ENCODE measurements at places on chromosomes 1 and 21.
A peak's percentile ranks its signal among the peaks of the same experiment; 100 is the strongest.

GRCh38 chr1:206116191-206116872 lies 856 bp downstream of the AVPR1B start:
- no peak for DNase-seq

- peak; percentile 45 for DNase-seq
Measured at GRCh38 chr1:9181176-9181906, 52.4 kb upstream of the GPR157 start.

DNA sequence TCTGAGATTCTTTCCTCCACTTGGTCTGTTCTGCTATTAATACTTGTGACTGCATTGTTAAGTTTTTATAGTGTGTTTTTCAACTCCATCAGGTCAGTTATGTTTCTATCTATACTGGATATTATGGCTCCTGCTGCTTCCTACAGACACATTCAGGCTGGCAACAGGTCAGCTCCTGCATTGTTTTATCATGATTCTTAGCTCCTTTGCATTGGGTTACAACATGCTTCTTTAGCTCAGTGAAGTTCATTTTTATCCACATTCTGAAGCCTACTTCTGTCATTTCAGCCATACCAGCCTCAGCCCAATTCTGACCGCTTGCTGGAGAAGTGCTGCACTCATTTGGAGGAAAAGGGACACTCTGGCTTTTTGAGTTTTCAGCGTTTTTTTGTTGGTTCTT lies 37.3 kb upstream of the F3 start:
- DNase-seq, result no peak

- no peak for DNase-seq
Measured at GRCh38 chr1:24931468-24932231, 1.6 kb upstream of the RUNX3 start.

GRCh38 chr1:33872275-33872674 lies 8.4 kb downstream of the HMGB4 start:
- no peak for DNase-seq

GRCh38 chr1:15282810-15283474 lies 35.9 kb downstream of the FHAD1 start:
- DNase-seq, result no peak

DNA sequence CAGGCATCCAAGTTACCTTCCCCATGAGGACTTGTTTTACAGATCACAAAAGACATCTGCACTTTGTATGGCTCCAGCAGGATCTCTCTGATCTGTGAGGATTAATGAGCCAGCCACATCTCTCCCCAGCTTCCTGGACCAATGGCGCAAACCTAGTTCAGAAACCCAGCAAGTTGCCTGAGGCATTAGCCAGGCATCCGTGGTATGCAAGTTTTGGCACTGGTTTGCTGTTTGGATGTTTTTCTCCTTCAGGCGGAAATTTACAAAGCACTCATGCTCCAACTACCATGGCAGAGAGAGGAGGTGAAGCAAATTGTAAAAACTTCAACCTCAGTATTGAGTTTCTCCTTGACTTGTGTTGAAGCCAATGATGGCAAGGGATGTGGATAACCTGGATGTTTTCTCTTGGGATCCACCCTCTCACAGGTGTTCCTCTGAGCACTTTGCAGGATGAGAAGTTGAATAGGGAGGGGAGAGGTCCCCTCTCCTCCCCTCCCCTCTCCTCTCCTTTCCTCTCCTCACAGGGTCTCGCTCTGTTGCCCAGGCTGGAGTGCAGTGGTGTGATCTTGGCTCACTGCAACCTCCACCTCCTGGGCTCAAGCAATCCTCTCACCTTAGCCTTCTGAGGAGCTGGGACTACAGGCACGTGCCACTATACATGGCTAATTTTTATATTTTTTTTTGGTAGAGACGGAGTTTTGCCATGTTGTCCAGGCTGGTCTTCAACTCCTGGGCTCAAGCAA lies 25.6 kb upstream of the ENO1 start:
- no peak for DNase-seq

GRCh38 chr1:27005648-27006496 lies 6.8 kb downstream of the TENT5B start:
- no peak for DNase-seq

- no peak for DNase-seq
Measured at GRCh38 chr1:6367381-6368012, 26.1 kb downstream of the ACOT7 start.

DNA sequence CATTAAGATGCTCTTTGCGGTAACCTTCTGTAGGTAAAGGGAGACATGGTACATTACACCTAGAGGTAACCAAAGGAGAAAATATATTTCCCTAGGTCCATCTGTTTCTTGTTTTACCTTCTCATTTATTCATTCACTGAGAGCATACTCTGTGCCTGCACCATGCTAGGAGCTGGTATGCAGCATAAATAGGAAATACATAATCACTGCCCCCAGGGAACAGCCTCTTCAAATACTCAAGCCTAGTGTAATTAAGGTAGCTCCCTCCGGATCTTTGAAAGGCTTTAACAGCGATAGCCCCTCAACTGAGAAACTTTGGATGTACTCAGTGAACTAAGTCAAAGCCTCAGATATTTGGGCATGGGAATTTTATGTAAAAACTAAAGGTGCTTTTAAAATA lies 123.6 kb downstream of the GABPA start:
- DNase-seq, result no peak

DNA sequence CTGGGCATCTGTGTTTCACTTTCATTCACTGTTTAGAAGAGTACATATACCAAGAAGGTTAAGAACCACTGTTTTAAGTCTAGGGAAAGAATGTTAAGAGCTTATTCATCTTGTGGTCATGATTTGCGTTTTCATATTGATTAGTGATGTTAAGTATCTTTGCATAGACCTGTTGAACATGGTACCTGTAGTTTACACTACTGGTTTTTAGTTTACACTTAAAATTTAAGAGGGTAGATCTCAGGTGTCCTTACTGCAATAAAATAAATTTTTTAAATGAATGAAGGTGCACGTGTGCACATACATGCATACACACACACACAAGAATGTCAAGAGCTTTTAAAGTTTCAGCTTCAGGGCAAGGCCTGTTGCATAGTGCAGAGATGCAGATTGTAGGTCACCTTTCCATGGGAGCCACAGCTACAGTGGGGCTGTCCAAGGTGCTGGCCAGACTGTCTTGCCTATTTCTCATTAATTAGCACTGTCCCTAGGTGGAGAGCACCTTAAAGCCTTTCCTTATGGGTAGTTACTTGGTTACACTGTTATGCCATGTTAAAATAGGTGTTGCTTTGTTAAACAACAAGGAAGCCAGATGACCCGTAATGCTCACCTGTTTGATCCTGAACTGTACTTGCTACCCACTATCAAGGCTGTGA lies 543.0 kb upstream of the DAB1 start:
- no peak for DNase-seq

- no peak for DNase-seq
Measured at GRCh38 chr1:157274698-157275534, 136.7 kb upstream of the ETV3 start.

DNA sequence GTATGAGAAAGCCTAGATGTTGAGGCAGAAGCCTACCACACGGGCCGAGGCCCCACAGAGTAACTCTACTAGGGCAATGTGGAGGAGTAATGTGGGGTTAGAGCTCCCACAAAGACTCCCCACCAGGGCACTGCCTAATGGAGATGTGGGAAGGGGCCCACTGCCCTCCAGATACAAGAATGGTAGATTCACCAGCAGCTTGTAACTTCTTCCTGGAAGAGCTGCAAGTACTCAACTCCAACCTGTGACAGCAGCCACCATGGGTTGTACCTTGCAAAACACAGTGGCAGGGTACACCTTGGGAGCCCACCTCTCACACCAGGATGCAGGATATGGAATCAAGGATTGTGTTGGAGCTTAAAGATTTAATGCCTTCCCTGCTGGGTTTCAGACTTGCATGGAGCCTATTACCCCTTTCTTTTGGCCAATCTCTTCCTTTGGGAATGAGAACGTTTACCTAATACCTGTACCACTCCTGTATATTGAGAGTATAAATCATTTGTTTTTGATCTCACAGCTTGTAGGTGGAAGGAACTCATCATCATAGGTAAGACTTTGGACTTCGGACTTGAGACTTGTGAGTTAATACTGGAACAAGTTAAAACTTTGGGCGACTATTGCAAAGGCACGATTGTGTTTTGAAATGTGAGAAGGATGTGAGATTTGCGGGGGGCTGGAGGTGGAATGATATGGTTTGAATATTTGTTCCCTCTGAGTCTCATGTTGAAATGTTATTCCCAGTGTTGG lies 57.5 kb downstream of the TENT5C start:
- DNase-seq, result no peak

DNA sequence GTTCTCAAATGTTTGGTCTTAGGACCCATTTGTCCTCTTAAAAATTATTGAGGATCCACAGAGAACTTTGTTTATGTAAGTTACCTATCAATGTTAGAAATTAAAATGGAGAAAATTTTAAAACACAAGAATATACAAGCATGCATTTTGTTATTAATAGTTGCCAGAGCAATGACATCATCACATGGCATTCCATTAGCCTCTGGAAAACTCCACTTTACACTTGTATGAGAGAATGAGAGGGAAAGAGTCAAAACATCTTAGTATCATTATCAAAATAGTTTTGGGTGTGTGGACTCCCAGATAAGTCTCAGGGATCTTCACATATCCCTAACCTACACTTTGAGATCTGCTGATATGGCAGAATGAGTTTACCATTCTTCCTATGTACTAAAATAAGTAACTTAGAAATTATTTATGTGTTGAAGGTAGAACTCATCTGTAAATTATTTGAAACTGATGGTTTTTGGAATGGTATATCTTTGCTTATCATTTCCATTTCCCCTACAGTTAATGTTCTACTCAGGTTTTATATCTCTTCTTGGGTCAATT lies 48.8 kb downstream of the RNF220 start:
- no peak for DNase-seq

DNA sequence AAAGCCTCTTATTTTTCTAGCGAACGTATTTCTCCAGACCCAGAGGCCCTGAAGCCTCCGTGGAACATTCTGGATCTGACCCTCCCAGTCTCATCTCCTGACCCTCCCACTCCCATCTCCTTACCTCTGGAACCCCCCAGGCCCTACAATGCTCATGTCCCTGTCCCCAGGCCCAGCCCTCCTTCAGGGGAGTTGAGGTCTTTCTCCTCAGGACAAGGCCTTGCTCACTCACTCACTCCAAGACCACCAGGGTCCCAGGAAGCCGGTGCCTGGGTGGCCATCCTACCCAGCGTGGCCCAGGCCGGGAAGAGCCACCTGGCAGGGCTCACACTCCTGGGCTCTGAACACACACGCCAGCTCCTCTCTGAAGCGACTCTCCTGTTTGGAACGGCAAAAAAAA lies 68.7 kb downstream of the ALPL start:
- no peak for DNase-seq

DNA sequence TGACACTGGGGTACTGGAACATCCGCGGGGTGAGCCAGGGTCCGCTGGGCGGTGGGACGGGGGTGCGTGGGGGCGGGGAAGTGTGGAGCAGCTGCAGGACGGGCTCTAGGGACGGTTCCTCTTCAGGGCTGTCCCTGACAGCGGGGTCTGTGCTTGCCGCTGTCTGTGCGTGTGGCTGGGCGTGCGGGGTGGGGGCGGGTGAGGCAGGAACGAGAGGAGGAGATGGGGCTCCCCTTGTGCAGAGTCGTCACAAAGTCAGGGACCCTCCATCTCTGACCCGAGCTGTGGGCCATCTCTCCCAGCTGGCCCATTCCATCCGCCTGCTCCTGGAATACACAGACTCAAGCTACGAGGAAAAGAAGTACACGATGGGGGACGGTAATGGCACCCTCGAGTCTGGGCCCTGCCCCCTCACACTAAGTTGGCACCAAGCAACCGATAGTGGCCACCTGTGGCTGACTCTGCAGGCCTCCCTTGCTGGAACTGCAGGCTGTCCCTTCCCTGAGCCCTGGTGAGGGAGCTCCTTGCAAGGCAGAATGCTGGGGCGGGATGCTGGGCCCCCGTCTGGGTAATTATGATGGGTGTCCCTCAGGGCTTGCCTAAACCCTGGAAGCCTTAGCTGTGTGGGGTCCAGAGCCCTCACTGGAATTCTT lies 392 bp downstream of the GSTM2 start:
- DNase-seq, result no peak

GRCh38 chr1:107952989-107953388 lies 12.0 kb downstream of the VAV3 start:
- no peak for DNase-seq

DNA sequence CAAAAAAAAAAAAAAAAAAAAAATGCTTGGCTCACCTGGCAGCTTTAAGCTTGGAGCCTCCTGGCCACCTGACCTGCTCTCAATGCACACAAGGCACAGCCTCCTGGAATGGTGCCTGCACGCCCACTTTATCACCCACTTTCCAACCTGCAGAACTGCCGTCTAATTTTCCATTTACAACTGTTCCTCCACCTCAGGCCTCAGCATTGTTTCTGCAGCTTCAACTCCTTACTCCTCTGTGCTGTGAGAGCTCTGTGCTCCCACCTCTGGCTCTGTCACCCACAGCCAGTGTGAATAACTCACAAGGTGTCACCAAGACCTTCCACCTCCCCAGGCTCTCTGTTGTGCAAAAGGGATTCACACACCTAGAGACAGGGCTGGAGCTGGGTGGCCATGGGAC lies 38.7 kb upstream of the GPR157 start:
- DNase-seq, result no peak

DNA sequence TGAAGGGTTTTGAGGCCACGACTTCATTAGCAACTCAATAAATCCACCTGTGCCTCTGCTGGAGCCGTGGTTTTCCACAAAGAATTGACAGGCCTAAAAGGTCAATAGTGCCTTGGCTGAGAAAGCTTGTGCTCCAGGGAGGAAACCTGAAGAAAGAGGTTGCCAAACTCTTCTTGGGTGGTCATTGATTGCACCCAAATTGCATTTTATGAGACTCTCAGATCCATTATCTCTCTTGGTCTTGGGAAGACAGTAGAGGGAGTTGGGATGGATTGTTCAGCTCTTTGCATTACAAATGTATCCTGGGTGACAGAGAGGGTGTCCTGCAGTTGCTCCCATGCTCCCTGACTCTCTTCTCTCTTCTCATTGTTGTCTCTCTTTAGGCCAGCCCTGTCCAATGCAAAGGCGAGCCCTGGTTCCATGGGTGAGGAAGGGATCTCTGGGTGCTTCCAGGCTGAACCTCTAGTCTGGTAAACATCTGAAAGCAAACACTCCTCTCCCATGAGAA lies 46.1 kb upstream of the HTR1D start:
- no peak for DNase-seq

DNA sequence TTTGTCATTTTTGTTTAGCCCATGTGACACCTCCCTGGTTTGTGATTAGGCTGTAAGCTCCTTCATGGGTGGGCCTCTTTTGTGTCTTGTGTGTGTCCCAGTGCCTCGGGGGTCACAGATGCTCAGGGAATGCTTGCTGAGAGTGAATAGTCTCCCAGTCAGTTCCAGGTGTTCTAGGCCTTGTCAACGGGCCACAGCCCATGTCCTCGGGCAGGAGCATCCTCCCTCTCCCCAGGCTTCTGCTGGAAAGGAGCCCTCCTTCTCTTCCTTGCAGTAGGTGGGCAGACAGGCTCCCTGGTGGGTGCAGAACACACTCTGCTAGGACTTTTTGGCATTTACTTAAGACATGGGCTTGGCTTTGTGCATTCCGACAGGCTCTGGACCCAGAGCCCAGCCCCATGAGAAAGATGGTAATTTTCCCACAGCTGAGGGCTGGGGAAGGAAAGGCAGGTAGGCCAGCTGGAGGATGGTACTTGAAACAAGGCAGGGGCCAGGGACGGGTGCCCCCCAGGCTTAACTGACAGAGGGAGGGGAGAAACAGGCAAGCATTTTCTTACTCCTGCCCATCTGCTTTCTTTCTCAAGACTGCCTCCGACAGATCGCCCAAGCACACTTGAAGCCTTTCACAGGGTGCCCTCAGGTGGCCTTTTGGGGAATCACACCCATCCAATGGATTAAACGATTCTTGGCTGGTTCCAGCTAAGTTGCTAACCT lies 7.1 kb upstream of the CPLANE2 start:
- DNase-seq, result no peak

Data from activated gamma-delta T cell (primary cell).